ENCODE measurements at places on chromosomes 1 and 21.
A peak's percentile ranks its signal among the peaks of the same experiment; 100 is the strongest.

- DNase-seq: no peak
Observed at GRCh38 chr1:29311352-29312030, 75.2 kb downstream of the PTPRU start.

GRCh38 chr1:117710710-117711109, 104.9 kb downstream of the TENT5C start:
- DNase-seq: no peak

GRCh38 chr1:224503161-224504118, 68.8 kb upstream of the WDR26 start:
- DNase-seq: peak; percentile 67

DNA sequence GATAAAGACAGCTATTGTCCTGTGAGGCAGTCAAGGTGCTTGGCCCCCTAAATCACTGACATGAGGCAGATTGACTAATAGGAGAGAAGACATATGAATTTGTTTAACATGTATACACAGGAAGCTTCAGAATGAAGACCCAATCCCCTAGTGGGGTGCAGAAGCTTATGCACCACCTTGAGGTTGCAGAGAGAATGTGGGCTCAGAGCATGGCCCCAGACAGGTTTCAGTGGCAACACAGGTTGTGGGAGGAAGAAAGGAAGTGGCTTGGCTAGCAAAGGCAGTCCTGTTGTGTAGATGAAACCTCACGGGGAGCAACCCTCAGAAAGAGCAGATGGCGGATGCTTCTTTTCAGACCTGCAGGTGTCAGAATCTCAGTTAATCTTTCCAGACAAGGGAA, 37.0 kb upstream of the PARP1 start:
- DNase-seq: no peak

- DNase-seq: no peak
Observed at GRCh38 chr1:9201401-9202239, 33.0 kb upstream of the H6PD start.

DNA sequence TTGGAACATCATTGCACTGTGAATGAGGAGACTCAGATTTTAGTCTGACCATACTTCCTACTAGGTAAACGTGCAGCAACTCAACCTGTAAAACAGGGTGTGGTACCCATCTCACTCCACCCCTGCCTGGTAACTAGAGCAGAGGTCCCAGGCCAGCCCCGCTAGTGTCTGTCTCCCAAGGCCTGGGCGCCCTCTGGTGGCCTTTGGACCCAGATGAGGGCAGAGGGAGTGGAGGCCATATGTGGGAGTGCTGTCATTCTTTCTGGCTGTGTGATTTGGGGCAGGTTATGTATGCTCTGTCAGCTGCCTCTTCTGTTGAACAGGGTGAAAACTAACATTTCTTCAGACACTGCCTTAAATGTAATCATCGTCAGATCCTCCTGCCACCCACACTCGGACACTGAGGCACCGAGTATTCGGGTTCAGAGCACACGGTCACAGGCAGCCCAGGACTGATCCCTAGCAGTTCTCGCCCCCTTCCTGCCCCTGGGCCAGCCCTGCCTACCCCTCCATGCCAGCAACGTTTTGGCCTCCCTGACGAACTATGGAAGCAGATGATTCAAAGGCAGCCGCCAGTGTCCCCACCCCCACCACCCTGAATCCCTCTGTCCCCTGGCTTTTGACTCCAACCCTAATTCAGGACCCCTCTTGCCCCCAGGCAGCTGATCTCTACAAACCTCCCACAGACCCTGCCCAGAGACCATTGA, 76.0 kb downstream of the CD247 start:
- peak; percentile 64 for DNase-seq

DNA sequence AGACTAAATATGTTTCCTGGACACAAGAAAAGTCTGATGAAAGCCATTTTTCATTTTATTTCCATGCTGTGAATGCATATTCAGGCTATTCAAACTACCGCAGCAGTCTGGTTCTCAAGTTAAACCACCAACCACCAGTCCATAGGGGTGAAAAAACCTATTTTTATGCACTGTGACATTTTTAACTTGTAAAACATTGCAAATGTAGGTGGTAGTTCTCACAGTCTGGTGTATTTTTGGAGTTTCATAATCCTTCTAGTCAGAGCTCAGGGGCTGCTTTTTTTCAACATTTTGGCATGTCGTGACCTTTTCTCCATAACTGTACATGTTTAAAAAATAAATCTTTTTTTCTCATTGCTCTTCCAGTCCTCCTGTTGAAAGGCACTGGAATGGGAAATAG, 907.6 kb upstream of the ADGRL2 start:
- no peak for DNase-seq

DNA sequence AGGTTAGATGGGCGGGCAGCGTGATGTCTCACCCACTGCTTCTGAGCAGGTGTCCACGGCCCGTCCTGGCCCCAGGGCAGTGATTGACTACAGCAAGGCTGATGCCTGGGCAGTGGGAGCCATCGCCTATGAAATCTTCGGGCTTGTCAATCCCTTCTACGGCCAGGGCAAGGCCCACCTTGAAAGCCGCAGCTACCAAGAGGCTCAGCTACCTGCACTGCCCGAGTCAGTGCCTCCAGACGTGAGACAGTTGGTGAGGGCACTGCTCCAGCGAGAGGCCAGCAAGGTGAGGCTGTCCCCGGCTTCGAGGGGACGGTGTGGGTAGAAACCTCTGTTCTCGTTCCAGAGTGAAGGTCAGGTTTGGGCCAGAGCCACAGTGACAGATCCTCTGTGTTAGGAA, 12.2 kb downstream of the DDOST start:
- no peak for DNase-seq

DNA sequence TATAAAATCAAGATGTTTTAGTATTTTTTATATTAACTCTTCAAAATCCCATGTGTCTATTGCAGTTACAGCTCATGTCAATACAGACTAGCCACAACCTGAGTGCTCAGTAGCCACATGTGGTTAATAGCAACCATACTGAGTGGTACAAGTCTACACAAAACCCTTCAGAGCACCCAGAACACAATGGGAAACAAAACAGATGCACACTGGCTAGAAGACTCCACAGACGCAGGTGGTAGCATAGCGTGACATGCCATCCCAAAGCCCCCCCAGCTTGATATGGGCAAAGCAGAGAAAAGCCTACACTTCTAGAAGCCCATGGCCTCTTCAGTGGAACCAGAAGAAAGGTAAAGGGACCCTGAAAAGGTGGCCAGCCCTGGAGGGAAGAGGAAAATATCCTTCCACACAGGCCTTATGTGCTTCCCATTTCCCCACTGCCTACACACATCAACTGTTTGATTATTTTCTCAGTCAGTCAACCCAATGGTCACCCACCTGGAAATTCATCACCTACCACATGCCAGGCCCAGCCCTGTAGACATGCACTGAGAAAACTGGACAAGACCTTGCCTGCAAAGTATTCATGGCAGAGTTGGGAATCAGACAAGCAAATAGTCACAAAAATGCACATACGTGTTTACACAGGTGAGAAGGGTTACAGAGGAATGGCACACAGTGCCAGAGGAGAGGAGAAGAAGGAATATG, 175.0 kb downstream of the VAV3 start:
- no peak for DNase-seq

DNA sequence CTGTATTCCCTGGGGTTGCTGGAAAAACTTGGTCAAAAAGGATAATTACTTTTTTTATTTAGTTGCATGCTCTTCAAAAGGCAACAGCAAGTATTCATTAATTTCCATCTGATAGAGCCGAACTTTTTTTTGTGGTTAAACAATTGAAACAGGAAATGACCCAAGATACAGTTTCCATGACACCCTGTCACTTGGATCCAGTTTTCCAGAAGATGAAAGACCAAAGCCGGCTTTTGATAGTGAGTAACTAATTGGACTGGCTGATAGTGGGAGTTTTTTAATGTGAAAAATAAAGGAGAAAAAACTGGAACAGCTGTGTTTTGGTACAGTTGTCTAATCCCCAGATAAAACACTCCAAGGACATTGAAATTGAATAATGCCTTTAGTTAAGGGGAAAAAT, 33.0 kb downstream of the CACHD1 start:
- DNase-seq: no peak

DNA sequence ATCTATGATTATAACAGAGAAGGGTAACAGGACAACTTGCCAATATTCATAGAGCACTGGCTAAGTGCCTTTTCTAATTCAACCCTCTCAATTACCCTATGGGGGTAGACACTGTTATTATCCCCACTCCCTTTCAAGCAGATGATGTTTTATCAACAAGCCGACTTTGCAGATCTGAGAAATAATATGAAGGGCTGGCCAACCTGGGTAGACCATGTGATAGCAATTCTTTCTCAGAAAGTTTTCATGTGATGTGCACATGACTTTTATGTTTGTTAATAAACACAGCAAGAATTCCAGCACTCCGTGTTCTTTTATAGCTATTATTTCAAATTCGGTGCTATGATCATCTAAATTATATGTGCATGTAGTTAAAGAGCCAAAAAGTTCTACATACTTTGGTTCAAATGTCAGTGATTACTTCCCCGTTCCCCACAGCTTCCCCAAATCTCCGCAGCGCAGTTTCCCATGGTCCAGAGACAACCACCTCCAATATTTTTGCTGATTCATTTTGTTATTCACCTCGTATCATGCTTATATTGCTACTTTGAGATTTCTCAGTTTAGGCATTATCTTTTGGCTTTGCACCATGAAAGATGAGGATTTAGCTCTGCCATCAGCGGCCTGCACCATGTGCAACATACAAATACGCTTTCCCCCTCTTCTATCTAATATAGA, 96.7 kb upstream of the GADD45A start:
- DNase-seq: no peak

- DNase-seq: no peak
Observed at GRCh38 chr1:47940326-47940725, 56.9 kb downstream of the TRABD2B start.

- DNase-seq: no peak
Observed at GRCh38 chr1:153532181-153532580, 3.6 kb downstream of the S100A6 start.

GRCh38 chr1:198889101-198889500, 250.3 kb downstream of the PTPRC start:
- no peak for DNase-seq

GRCh38 chr1:238581332-238581731, 690.6 kb upstream of the ZP4 start:
- no peak for DNase-seq

DNA sequence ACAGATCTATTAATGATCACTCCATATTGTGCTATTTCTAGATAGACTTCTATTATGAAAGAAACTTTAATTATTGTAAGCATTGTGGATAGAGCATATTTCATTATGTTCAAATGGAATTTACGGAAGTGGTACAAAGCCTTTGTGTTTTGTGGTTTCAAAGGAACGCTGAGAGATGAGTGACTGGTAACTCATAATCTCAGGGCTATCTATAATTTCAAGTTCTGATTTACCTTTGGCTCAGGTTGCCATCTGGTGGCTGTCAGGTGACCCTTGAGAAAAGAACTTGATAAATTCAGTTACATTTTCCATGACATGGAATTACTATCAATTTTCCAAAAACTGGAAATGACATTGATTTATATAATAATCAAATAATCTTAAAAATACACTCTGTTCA, 12.2 kb downstream of the NTNG1 start:
- DNase-seq: no peak

DNA sequence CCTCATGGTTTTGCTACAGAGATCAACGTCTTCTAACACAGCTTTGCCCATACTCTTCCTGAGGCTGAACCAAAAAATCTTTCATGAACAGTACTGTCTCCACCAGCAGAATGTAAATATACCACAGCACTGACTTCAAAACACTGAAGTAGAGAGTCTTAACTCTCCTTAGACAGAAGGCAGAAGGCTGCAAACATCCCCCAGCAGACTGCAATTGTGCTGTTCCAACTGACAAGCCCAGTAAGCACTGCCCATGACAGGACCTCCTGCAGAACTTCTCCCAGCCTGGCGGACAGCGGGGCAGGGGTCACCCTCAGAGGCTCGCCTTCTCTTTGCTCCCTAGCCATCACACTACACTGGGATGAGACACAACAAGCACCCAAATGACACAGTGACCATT, 218.7 kb downstream of the RERE start:
- peak; percentile 43 for DNase-seq

DNA sequence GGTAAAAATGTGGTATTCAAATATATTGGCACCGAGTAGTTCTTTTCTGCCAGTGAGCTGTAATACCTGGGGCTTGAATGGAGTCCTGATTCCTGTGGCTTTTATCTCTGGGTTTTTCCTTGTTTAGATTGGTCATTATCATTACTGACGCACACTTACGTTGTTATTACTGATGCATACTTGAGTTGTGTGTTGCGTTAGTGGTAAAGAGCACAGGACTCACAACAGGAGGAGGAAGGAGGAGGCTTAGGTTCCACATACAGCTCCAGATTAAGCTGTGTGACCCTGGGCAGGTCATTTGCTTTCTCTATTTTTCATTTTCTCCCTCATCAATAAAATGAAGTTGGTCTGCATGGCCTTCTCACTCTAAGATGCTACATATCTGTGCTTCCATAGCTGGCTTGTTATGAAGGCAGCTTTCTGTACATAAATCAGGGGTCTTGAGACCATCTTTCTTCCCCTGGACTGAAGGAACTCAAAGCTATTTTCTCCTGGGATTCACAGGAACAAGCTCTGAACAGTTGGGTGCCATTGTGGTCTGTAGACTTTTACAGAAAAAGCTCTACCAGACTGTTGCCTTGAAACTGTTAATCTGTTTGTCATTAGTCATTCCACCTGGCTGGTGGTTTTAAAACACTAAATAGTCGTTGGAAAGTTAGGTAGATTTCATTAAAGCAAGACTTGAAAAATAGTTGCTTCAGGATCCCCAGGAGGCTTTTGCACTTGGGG, 5.6 kb downstream of the ARID1A start:
- no peak for DNase-seq

GRCh38 chr1:168608796-168609715, 32.7 kb downstream of the XCL1 start:
- no peak for DNase-seq

GRCh38 chr1:44405798-44406736, 1.0 kb downstream of the RNF220 start:
- peak; percentile 43 for DNase-seq

Measured in globus pallidus (tissue), 1 donor.